ENCODE measurements at places on chromosomes 6 and 20.
A peak's percentile ranks its signal among the peaks of the same experiment; 100 is the strongest.

- DNase-seq, result no peak
Observed at GRCh38 chr6:38552121-38552520, 87.6 kb downstream of the BTBD9 start.

- DNase-seq, result no peak
Observed at GRCh38 chr6:14925025-14925698, 320.7 kb upstream of the JARID2 start.

GRCh38 chr20:20593447-20594170 lies 118.8 kb downstream of the RALGAPA2 start:
- peak; percentile 28 for DNase-seq

DNA sequence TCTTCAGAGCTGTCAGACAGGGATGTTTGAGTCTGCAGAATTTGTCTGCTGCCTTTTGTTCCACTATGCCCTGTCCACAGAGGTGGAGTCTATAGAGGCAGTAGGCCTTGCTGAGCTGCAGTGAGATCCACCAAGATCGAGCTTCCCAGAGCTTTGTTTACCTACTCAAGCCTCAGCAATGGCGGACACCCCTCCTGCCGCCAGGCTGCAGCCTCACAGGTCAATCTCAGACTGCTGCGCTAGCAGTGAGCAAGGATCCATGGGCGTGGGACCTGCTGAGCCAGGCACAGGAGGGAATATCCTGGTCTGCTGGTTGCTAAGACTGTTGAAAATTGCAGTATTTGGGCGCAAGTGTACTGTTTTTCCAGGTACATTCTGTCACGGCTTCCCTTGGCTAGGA lies 28.4 kb upstream of the RAB32 start:
- no peak for DNase-seq

GRCh38 chr20:859751-860231 lies 26.3 kb downstream of the FAM110A start:
- DNase-seq, result no peak
